ENCODE measurements at places on chromosomes 2 and 18.

DNA sequence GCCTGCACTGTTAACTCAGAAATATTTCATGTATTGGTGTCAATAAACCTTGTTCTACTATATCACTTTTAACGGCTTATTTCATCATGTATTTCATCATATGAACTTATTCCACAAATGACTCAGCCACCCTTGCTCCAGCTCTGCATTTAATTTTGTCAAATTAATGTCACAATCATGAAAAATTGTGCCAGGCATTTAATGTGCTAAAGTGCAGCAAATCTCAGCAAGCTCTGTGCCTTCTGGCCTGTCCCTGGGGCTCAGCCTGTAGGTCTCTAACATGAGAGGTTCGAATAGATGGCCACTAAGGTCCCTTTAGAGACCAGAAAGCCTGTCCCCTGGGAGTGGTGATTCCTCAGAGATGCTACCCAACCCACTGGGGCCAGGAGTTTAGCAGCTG is 28.6 kb downstream of the BOD1L2 start:
- no peak for DNase-seq

GRCh38 chr2:86788165-86788564 is 2.5 kb downstream of the CD8A start:
- no peak for DNase-seq

GRCh38 chr2:225402210-225402776 is 2.8 kb downstream of the NYAP2 start:
- DNase-seq, result no peak

DNA sequence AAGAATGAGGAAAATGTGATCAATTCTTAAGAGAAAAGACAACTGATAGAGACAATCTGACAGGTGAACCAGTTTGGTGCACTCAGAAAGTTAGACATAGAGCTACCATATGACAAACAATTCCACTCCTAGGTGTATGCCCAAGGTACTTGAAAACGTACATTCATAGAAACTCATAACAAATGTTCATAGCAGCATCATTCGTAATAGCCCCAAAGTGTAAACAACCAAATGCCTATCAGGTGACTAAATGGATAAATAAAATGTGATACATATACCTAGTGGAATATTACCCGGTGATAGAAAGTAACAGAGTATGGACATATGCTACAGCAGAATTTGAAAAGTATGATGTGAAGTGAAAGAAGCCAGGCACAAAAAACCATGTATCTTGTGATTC is 149.3 kb upstream of the TRIB2 start:
- DNase-seq, result no peak

GRCh38 chr18:75211953-75212750 is 1.6 kb downstream of the TSHZ1 start:
- no peak for DNase-seq

GRCh38 chr2:26640781-26641564 is at the start of gene CIB4:
TSS of gene CIB4 (minus strand) at chr2:26641366. CDS start at chr2:26641314, 52 bp downstream.
- DNase-seq, result no peak

GRCh38 chr2:145305889-145306288 is 786.0 kb upstream of the ZEB2 start:
- DNase-seq, result no peak

- DNase-seq, result no peak
Measured at GRCh38 chr2:64666810-64667438, 13.2 kb upstream of the SERTAD2 start.

DNA sequence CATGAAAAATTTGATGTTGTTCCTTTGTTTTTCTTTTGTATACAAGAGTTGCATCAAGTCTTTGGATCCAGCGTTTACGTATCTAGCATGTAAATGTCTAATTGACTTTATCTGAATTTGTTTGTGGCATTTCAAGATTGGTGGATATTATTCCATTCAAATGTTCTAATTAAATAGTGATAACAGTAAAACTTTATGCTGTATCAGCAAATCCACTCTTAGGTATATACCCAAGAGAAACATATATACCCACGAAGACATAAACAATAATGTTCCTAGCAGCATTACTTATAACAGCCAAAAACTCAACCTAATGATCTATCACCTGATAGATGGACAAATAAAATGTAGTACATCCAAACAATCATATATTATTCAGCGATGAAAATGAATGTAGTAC is 579.4 kb upstream of the LRATD1 start:
- no peak for DNase-seq

DNA sequence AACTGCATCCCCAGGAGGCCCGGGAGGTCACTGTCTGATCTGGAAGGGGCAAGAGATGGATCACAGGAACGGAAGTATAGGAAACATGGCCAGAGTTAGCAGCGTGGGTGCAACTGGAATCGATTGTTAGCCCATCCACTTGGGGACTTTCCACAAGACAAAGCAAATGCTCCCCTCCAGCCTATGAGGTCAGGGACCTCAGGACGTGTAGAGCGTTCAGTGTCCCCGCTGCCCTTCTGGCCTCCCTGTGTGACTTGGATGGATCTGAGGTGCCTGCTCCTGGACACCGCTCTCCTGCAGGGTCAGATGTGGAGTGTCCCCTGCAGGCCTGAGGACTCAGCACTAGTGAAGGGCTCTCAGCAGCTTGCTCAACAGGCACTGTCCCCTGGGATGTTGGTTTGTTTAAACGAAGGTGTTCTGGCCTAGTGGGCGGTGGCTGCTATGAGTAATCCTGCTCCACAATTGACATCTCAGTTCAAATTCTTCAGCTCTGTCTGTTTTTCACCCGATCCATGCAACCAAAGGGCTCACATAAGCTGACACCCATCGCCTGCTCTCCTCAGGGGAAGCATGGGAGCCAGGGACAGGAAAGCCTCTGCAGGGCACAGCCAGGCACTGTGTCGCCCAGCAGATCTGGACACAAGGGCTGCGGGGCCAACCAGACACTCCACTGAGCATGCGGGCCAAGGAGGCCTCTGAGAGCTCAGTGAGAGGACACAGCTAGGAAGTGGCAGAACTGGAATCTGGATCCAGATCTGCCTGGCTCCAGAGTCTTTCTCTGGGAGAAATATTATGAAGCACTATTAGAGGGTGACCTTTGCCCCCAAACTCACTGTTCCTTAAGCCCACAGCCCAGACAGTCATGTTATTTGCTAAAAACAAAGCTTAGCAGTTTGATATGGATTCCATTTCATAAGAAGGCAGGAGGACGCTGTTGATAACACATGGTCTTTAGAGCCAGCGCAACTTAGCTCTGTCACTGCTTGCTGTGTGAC is 78.5 kb downstream of the RHOB start:
- DNase-seq, result no peak

- DNase-seq, result no peak
Measured at GRCh38 chr2:8314063-8314462, 367.8 kb upstream of the ID2 start.

- DNase-seq, result no peak
Measured at GRCh38 chr2:218285604-218286003, 6.7 kb downstream of the TMBIM1 start.

- DNase-seq, result no peak
Measured at GRCh38 chr2:174903264-174903556, 102.0 kb downstream of the CHN1 start.

GRCh38 chr18:37778417-37779165 is 213.0 kb upstream of the CELF4 start:
- DNase-seq, result no peak

- DNase-seq, result no peak
Measured at GRCh38 chr2:137000811-137001210, 235.5 kb downstream of the THSD7B start.

DNA sequence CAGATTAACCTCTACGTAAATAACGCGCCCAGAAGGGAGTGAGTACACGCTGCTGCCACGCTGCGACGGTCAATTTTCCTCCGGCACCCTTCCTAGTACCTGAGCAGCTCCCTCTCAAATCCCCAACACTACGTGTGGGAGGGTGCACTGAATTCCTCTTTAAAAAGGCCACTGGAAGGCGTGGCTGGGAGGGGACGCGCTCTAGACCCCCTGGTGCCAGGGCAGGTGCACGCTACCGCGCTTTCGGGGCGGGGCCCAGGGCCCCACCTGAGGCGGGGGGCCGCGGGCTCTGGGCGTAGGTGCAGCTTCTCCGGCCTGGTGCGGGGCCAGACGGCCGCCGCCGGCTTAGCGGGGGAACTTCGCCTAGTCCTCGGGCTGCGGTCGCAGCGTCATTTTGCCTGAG is 668 bp upstream of the ANKRD12 start:
- no peak for DNase-seq

DNA sequence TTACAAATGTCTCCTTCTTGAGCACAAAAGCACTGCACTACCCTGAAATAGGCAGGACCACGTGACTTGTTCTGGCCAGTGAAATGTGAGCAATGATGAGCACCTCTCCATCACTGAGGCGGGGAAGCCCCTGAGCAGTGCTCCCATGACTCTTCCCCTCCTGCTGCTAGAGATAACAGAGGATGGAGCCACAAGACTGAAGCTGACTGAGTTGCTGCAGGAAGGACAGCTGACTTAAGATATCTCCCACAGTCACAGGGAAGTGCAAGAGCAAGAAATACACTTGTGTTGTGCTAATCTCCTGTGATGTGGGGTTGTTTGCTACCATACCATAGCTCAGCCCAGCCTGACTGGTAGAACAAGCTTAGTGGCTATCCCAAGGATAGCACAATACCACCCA is 38.7 kb downstream of the STK39 start:
- DNase-seq, result no peak

GRCh38 chr2:173999272-173999671 is 34.1 kb upstream of the SP3 start:
- no peak for DNase-seq

GRCh38 chr2:67834482-67834881 is 228.3 kb downstream of the C1D start:
- DNase-seq, result no peak

DNA sequence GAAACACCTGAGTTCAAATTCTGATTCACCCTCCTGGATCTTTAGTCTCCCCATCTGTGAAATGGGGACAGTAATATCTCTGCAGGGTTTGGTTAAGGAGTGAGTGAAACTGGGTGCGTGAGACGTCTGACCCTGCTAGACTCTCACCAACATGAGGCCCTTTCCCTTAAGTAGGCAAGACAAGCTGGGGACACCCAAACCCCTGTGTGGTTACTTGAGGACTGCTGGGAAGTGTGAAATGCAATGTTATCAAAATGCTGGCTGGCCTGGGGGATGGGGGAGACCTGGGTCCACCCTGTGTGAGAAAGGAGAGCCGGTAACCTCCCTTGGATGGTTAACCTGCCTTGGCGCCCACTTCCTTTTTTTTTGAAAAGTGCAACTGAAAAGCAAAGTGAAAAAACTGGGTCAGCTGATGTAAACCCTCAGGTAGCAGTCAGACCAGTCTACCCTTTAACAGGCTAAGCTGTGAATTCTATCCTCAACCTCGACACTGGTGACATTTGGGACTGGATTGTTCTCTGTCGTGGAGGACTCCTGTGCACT is 82.3 kb downstream of the INPP5D start:
- DNase-seq, result no peak

DNA sequence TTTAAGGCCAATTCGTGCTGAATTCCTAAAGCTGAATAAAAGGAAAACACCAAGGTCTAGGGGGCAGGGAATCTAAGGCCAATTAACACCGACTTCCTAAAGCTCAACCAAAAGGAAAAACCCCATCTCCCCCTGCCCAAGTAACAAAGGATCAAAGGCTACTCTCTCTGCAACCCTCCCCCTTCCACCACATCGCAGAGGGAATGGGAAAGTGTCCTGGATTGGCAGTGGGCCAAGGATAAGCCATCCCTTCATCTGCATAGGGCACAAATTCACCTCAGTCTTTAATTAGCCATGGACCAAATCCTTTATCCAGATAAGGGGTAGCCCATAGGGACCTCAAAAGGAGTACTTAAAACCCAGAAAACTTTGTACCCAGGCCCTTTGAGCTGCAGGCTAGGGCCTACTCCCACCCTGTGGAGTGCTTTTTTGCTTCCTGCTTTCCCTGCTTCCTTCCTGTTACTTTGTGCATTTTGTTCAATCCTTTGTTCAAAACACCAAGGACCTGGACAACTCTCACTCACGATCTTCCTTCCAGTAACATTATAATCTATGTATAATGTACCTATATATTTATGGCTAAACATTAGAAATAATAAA is 2119.8 kb upstream of the CELF4 start:
- DNase-seq, result no peak

DNA sequence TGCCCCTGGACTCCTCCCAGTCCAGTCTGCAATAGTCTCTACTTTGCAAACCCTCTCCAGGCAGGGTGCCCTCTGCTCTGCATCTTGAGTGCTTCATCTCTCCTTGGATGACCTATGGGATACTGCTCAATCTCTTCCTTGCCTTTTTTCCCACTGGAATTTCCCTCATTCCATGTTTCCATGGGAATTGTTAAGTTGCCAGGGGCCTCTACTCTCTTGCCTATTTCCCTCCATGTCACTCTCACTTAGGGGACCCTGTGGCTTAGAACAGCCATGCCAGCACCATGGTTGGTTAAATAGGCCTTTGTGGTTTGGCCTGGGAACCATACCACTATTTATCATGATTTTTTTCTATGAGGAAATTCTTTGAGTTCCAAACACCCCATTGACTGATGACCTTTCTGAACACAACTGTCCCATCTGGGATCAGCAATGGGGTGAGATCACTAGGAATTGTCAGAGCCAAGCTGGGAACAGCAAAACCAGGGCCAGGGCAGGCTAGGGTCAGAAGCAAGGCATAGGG is 91.4 kb upstream of the RBMS1 start:
- no peak for DNase-seq

DNA sequence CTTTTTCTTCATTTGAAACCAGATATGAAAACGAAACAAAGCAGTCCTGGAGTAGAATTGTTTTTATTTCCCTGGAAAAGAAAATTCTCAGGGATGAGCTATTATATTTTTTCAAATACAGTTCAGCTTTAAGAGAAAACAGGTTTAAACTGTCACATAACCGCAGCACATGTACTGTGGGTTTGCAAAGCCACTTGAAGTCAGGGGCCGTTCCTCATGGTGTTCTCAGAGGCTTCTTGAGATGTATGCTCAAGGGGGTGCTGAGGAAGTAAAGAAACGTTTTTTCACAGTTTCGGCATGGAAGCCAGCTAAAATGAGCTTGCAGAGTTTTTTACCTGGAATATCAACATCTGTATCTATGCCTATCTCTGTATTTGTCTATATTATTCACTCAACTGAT is 225.3 kb downstream of the MC4R start:
- no peak for DNase-seq

- no peak for DNase-seq
Measured at GRCh38 chr2:149703281-149703680, 115.7 kb upstream of the MMADHC start.

GRCh38 chr2:219551441-219552381 is 7.9 kb downstream of the TMEM198 start:
- DNase-seq, result no peak

DNA sequence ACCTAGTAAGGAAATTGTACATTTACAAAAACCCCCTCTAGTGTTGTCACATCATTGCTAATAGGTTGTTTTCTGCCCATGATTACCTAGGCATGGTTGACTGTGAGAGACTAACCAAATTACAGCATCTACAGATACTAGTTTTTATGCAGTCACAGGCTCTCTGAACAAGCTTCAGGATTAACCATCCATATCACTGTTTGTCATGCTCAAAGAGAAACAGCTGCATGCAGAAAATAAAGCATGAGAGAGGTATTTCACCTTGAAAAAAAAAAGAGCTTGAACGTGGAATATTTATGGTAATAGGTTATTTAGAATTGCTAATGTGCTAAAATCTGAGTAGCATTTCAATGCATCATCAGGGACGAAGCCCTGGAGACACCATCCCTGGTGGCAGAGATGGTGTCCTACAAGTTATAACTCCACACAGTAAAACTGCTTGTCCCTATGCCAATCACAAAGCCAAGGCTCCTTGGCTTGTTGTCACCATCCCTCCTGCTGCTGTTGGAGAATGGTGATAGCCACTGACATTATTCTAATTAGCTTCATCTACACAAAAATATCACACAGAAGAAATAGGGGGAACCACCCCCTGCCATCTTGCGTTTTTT is 5.4 kb downstream of the NEB start:
- no peak for DNase-seq

Measured in stimulated activated CD4-positive, alpha-beta T cell treated with anti-CD3 and anti-CD28 coated beads, Interleukin-1b, Interleukin-23, amount 100 ng/mL, for 1 hour (primary cell).